ENCODE measurements at places on chromosomes 5 and 9.

DNA sequence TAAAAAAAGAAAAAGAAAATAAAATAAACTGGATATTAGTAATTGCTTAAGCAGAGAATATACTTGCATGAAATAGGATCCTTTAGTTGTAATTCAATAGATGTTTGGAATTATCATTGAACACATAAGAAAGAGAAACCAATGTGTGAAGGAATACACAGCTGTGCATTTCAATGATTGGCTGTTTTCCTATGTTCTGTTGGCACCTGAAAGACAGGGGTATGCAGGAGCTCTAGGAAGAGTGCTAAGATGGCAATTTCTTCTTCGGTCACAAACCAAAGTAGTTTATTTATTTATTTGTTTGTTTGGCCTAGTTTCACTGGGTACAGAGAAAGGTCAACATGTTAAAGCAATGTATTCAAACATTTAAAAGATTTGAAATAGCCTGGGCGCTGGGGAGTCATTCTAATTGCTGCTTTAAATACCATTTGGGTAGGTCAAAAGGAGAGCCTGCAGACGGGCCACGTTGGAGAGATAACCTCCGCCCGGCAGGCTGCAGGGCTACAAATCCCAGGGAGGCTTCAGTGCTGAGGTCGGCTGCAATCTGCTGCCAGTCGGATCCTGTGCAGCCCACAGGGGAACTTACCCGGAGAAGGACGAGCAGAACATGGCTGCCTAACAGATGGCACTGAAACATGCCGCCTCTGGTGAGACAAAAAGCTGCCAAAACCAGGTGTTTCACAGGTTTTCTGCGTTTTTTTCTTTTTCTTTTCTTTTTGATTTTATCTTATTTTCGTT, 154.2 kb upstream of the TYRP1 start:
- no peak for DNase-seq

GRCh38 chr9:3447143-3447542, 78.7 kb downstream of the RFX3 start:
- DNase-seq = no peak

DNA sequence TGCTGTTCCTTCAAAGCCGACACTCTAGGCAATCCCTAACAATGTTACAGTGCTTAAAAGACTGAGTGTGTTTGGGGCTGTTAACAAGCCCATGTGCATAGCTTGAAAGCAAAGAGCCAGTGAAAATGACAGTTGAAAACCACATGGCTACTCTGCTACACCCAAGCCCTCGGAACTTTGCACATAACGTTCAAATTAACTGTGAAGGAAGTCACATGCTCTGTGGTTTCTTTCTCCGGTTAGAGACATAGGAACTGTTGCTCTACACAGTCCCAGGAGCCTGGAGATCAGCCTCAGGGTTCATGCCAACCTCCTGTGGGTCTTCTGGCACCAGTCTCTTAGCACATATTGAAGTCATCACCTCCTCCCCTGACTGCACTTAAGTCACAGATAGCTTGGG, 51.1 kb downstream of the C9orf152 start:
- no peak for DNase-seq

DNA sequence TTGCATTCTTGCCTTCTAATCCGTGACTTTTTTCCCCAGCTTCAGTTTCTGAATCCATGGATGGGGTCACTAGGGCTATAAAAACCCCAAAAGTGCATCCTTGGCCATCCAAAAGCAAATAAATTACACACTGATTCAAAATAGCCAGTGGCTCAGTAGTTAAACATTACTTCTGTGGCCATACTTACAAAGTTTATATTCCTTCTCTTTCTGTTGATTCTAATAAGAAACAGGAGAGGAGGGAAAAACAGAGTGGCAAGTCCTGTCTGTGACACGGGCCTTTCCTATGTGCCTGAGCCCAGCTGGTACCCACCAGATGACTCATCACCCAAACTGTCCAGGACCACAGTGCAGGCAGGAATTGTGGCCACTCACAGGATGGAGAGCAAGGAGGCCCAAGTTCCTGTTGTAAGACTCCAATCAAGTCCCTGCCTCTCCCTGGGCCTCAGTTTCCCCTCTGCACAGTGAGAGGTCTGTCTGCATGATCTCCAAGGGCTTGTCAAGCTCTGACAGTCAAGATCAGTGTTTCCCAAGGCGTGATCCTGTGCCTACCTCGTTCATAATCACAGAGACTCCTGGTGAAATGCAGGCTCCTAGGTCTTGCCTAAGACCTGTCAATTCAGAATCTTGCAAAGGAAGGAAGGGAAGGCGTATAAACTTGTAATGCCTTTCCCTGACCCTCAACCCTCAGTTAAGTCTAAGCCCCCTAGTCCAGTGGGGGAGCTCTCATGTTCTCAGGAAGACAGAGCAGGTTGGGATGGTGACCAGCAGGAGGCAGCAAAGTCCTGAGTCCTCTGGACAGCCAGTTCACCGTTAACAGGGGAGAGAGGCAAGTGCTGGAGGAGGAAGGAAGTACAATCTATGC, 29.5 kb downstream of the TNIP1 start:
- peak; percentile 79 for DNase-seq

Data from type B pancreatic cell (in vitro differentiated cells).